Suppressor macrophage treated with lipopolysaccharide for 1 hour (primary cell): ENCODE measurements at places on chromosomes 13 and 19.

GRCh38 chr19:7912144-7912696 lies 2.4 kb upstream of the TGFBR3L start:
- no peak for DNase-seq

- no peak for DNase-seq
Measured at GRCh38 chr19:28609091-28609755, 603.7 kb downstream of the UQCRFS1 start.

GRCh38 chr13:51674276-51674675 lies 90.0 kb downstream of the WDFY2 start:
- DNase-seq, result no peak

- DNase-seq, result no peak
Measured at GRCh38 chr13:82654861-82655855, 1227.1 kb downstream of the SLITRK1 start.

GRCh38 chr13:51980908-51981307 lies 30.3 kb downstream of the ATP7B start:
- no peak for DNase-seq

GRCh38 chr13:67961331-67961730 lies 731.2 kb upstream of the PCDH9 start:
- DNase-seq, result no peak

GRCh38 chr19:13103581-13104359 lies 1.1 kb upstream of the LYL1 start:
- no peak for DNase-seq

DNA sequence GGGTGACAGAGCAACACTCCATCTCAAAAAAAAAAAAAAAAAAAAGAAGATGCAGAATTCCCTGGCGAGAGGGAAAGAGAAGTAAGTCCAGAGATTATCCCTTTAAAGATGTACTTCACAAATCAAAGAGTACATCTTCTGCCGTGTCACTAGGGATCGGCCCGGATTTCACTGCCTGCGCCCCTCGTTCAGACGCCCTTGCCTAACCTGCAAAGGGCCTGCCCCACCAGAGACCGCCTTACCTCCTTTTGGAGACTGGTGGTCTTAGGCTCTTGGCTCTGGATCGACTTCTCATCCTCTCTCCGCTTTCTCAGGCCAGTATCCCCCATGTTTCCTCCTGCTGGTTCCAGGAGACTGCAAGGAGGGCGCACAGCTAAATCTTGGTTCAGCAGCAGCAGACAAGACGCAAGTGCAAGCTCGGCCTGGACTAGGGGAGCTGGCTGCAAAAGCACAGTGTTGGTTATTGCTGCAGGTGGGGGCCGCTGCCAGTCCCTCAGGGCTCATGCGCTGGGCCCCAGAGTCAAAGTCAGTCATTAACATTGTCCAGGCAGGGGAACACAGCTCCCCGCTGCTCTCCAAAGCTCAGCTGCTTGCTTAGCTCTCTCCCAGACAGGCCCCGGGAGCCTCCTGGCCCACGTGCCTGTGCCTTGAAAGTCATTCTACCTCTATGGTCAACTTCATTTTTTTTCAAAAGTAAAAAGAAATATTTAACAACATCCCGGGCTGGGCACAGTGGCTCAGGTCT lies 1.2 kb downstream of the SLC7A9 start:
- no peak for DNase-seq

- no peak for DNase-seq
Measured at GRCh38 chr13:98450539-98451111, 126.3 kb downstream of the STK24 start.

DNA sequence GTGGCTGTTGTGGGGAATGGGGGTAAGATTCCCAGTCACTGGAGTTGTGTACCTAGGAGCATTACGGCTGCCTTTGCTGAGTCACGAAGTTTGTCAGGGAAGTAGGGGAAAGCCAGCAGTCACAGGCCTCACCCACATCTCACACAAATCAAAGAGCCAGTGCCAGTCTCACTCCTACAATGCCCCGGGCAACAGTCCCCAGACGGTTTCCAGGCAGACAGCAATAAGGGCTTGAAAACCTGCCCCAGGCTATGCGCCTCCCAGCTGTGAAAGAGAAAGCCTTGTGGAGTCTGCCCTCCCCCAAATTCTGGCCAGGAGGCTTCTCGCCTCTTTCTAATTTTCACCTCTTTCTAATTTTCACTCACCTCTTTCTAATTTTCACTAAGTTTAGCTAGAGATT lies 142.3 kb upstream of the EDNRB start:
- DNase-seq, result no peak

GRCh38 chr13:50928102-50928501 lies 18.5 kb downstream of the RNASEH2B start:
- no peak for DNase-seq

DNA sequence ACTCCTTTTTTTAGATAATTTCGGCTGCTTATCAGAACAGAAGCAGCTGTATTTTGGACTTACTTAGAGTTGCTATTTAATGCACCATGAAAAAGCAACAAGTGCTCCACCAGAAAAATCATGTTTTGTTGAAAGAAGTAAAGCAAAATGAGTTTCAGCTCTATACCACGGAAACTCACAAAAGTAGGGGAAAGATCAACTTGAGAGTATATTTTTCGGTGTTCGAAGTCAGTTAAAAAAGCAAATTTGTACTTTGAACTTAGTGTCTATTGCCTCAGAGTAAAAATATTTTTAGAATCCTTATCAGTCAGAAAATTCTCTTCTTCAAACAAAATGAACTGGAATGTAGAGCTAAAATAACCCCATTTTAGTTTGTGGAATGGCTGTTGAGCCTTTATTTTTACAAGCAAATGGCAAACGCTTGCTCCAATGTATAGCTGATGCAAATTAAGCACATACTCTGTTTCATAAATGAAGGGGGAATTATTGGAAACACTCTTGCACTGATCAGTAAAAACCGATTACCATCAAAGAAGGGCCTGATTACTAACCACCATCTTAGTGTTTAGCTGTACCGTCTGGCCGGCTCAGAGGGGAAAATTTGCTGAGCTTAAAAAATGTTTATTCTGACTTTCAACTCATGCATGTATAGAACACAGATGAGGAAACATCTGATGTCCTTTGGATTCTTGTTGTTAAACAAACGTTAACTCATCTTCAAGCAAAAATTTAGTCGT lies 540.7 kb downstream of the GPC6 start:
- DNase-seq, result no peak

DNA sequence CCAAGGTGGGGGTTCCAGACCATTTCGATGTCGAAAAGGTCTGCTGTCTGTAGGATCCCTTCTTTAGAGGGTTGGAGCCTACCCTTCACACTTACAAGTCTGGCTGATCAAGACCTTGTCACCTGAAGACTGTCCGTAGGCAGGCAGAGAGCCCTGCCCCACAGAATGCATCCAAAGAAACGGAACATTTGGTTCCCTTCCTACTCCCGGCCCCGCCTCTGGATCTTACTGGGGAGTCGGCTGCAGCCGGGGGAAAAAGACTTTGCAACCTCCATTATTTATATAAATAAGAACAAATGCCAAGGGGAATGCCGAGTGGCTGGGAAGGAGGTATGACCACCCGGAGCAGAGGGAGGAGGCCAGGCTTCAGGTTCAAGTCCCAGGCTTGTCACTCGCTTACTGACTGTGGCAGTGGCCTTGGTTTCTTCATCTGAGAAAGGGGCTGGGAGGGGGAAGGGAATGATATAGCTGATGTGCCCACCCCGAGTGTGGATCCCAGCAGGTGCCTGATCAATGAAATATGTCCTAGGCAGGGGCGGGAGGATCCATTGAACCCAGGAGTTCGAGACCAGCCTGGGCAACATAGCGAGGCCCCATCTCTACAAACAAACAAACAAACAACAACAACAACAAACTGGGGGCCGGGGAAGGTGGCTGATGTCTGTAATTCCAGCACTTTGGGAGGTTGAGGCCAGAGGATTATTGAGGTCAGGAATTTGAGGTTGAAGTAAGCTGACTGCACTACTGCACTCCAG lies 48.7 kb downstream of the RFX2 start:
- no peak for DNase-seq

- DNase-seq, result peak; percentile 72
Measured at GRCh38 chr19:18543814-18544475, 572 bp upstream of the FKBP8 start.

DNA sequence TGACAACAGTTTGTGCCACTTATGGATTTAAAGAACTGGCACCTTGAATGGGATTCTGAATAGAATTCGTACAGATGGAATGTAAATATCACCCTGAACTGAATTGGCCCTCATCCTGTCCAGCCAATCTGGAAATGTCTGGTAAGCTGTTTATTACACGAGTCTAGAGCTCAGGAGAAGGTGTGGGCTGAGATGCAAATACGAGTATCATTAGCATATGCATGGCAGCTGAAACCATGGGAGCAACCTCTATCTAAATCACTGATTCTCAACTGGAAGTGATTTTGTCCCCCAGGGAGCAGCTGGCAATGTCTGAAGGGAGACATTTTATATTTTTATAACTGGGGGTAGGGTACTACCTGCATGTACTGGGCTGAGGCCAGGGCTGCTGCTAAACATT lies 15.6 kb upstream of the VWA8 start:
- no peak for DNase-seq

DNA sequence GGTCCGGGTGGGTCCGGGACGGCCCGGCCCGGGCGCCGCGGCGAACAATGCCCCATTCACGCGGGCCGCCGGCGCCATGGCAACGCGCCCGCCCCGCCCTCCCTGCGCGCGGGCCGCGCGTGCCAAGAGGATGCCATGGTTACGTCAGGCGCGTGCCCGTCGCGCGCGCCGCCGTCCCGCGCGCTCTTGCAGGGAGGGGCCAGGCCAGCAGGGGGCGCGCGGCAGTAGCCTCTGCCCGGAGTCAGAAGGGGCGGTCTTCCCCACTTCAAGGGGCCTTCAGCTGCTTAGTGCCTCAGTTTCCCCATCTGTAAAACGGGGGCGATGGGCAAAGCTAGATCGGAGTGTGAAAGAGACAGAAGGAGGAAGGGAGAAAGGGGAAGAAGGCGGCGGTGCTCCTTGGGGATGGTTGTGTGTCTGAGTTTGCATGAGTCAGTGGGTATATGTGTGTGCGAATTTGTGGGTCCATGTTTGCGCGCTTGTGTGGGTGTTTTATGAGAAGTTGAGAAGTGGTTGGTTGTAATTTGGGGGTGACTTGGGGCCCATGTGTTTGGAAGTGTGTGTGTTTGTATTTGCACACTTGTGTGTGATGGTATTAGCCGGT lies 11.6 kb upstream of the NFIX start:
- DNase-seq, result peak; percentile 82

GRCh38 chr19:2608602-2608922 lies 93.9 kb downstream of the GNG7 start:
- DNase-seq, result no peak

DNA sequence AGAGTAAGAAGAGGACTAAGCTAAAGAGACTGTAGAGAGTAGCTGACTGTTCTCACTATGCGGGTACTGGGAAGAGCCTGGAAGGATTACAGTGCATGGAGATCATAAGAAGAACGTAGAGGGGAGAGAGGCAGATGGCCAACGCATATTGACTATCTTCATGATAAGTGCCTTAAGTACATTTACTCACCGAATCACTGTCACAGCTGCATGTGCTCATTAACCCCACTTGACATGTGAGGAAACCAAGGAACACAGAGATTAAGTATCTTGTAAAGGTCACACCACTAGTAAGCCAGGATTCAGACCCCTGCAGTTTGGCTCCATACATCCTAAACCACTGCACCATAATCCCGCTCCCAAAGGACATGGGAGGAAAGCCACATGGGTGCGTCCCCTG lies 34.1 kb downstream of the SMAD9 start:
- no peak for DNase-seq

GRCh38 chr19:5826531-5827341 lies 12.8 kb downstream of the FUT6 start:
- DNase-seq, result peak; percentile 31

DNA sequence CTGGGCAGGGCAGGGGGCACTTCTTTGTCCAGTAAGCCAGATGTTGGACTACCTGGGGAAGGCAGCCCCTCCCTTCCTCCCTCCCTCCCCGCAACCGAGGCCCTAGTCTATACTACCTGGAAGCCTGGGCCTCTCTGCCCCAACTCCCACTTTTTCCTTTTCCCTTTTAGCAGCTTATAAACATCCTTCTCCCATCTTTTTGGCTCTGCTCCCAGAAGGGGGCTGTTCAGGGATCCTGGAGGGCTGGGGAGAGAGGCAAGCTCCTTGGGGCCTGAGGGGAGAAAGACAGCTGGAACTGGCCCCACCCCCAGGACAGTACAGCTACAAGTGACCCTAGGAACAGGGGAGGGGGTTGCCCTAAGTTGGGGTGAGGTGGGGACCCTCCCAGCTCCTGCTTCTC lies 44.9 kb downstream of the LYL1 start:
- no peak for DNase-seq

- DNase-seq, result no peak
Measured at GRCh38 chr19:33039108-33039599, 25.5 kb downstream of the RHPN2 start.

DNA sequence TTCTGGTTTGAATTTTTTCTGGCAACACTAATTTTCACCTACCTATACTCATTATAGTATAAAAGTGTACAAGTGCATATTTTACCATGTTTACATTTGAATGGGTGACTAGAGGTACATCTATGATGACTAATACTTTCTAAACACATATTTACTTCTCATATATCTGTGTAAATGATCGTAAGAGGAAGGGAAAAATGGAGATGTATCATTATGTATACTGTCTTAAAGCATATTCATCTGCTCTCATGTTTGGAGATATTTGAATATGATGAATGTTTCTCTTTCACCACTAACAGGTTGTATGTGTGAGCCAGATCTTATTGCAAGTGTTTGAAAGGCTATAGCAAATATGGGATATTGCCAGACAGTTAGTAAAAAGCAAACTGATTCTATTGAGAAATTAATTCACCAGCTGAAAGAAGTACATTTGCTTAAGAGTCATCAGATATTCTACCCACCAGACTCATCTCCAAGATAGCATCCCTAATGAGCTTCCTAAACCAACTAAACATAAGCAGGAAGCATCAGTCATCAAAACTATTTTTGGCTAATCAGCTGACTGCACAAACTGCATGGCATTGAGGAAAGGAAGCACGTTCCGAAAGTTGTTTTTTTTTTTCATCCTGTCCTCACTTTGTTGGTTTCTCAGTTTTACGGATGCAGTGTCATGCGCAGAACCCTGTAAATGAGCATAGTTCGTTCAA lies 738.2 kb downstream of the GPC5 start:
- no peak for DNase-seq

DNA sequence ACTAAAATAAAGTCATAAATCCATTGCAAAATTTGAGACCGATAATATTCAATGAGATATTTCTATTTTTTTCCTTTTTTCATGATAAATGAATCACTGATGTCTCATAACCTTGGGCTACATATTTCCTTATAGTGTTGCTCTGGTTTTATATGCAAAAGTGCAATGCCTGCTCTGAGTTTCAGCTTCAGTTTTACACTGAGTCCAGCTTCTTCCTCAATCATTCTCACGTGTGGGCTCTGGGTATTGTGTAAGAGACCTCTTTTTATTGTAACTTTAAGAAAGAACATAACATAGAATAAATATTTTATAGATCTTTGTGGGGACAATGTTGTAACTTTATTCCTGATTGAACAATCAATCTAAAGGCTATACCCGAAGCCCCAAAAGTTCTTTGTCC lies 280.2 kb upstream of the EDNRB start:
- peak; percentile 38 for DNase-seq

- DNase-seq, result peak; percentile 81
Measured at GRCh38 chr19:47723581-47723940, 10.3 kb downstream of the EHD2 start.
